ENCODE measurements at places on chromosomes 13 and 19.

DNA sequence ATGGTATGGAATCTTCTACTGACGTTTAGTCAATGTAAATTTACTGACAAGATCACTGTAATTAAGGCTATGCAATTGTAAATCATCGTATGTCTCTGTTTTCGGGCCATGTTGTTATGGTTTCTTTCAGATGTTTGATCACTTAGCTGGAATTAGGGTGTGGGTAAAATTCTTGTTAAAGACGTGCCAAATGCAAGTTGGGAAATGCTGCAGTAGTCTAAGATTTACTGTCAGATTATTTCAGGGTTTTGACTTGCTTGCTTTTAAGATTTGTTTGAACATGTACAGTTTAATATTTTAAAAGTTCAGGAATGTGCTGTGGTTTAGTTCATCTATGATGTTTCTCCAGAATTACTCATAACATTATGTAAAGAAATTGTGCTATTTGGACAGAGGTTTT, 10.8 kb downstream of the NDFIP2 start:
- DNase-seq, result no peak

DNA sequence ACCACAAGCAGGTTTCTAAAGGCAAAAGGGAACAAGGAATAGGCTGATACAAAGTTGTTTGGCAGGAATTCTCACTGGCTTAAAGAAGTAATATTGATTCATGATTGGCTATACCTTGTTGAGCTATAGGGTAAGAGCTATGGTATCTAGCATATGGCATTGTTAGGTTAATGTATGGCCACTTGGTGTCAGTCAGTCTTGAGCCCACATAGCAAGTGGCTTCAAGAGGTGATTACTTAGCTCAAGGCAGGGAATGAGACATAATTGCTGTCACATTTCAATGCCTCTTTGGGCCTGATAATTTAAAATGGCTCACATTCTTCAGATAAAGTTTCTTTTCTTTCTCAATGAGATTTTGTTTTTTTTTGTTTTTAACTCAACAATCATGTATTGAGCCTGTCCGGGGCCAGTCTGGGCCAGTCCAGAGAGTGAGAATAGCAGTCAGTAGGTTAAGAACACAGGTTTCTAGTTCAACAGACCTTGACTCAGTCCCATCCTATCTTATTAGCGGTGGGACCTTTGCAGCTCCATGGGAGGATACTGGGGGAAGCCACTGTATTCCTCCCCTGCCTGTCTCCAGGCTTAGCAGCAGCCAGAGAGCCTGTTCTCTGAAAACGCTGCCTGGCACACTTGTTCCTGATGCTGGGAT, 45.8 kb upstream of the RCBTB2 start:
- no peak for DNase-seq

- DNase-seq, result no peak
Observed at GRCh38 chr19:31351855-31352195, 2.6 kb upstream of the TSHZ3 start.

GRCh38 chr13:71312923-71313322, 554.1 kb downstream of the DACH1 start:
- DNase-seq, result no peak

DNA sequence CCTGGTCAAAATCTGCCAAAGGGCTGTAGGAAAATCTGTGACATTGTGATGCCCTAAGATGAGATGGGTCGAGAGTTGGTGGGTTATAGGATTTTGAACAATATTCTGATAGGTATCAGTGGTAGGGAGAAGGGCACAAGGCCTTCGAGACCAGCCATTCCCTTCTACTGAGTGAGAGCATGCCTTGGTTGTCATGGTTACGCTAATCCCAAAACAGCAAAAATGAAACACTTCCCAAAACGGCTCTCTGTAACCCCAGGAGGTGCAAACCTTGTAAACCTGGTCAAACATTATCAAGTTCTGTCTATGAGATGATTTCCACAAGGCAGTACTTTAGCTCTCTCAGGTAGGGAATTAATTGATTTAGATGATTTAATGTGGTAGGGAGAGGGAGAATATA, 158.7 kb upstream of the RNF113B start:
- DNase-seq, result no peak

GRCh38 chr13:77896977-77897376, 21.7 kb downstream of the EDNRB start:
- no peak for DNase-seq

- DNase-seq, result no peak
Observed at GRCh38 chr13:64127192-64127591, 2711.5 kb upstream of the PCDH20 start.

- DNase-seq, result no peak
Observed at GRCh38 chr13:74794147-74794546, 659.9 kb upstream of the KLF12 start.

DNA sequence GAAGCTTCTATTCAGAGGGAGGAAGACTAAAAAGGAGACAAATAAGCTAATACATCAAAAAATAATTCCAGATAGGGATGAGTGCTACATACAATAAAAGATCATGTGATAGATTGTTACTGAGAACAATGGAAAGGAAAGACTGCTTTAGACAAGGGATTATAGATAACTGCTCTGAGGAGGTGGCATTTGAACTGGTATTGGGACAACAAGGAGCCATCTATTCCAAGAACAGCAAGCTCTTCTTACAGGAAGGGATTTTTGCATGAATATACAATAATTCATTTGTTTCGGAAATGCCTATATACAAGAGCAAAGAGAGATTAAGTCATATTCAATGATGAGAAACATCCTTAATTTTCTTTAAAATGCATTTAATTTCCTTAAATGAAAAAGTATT, 540.5 kb upstream of the KLF12 start:
- DNase-seq, result no peak

DNA sequence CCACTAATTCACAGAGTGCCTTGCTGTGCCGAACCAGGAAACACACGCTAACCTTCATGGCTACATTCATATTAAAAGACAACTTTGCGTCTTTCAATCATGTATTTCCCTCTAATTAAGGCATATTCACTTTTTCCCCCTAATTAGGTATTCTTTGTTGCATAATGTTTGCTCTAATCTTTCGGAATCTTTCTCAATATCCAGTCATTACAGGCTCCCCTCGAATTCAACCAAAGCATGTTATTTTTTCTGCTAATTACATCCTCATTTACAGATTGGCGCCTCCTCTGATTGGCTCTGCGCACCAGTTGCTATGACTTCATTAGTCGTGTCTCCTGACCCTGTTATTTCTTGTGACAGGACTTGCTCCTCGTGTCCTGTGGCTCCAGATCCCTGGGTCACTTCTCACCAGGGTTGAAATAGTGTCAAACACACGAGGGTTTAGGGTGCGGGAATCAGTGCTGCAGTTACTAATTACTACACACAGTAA, 226.7 kb upstream of the TSHZ3 start:
- no peak for DNase-seq

DNA sequence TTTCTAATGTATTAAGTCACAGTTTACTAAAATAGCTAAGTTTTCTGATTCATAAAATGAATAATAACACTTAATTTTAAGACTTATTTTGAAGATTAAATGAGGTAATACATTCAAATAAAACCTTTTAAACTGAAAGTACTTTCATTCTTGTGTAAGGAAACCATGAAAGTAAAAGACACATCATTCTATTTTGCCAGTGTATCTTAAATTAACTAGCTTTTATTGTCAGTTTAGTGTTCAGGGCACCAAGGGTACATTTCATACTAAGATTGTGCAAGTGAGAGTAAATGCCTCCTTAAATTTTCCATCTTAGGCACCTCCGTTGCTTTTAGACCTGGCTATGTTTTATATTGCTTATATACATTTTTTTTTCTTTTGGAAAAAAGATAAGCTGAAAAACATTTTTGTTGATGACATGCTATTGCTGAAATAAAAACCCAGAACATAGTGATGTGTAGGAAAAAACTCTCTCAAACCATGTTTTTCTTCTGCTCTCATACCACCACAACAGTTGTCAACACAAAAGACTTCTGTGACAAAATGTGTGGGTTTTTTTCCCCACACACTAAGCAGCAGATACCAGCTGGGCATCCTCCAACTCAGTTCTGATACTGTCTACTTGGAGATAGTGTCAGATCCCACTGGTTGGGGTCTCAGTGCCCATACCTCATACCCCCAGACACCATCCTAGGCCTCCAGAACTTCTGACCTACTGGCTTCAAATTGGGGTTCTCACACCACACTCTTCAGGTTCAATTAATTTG, 30.7 kb upstream of the LPAR6 start:
- DNase-seq, result no peak

DNA sequence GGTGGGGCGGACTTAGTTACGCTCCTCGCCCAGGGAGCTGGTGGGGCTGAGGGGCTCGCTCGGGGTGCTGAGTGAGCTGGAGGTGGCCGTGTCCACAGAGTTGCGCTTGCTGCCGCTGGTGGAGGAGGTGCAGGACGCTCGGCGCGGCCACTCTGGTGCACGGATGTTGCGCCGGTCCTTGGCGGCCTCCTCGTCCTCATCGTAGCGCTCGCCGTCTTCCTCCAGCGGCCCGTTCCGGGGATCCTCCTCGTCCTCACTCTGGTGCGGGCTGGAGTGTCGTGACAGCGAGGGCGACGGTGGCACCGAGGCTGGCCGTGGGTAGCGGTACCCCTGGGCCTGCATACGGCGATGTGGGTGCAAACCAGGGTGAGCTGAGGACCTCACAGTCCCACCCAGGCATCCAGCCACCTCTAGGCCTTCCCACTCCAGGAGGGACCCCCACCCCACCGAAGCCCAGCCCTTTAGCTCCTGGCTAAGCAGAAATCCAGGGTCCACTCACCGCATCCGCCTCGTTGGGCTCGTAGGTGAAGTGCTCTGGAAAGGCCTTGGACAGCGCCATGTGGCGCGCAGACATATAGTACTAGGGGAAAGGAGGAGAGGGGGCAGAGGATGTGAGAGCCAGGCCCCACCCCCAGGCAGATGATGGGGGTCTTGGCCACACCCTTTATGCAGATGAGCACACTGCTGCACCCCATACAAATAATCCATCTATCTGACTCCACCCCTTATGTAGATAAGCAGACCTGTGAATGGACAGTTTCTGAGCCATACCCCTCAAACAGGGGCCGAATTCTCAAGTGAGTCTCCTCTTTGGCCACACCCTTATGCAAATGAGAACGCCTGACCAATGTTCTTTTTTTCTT, 4.4 kb downstream of the FTL start:
- no peak for DNase-seq

DNA sequence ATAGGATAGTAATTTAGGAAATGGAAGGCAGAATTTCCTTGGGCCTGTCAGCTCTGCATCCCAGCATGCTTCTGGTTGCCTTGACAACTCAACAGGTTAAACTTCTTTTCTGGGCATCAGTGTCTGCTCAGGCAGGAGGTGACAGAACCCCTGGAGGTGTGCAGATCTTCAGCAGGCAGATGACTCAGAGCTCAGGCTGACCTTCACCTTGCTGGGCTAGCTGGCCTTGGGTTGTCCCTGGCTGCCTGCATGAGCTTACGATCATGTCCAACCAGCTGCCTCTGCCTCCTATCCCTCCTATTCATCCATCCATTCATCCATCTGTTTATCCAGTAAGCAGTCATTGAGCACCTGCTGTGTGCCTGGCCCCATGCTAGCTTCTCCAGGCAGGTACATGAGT, 81.2 kb upstream of the KCTD15 start:
- no peak for DNase-seq

GRCh38 chr13:75946536-75947284, 310.6 kb downstream of the LMO7 start:
- DNase-seq, result no peak

- no peak for DNase-seq
Observed at GRCh38 chr13:48570216-48570828, 37.4 kb upstream of the RCBTB2 start.

DNA sequence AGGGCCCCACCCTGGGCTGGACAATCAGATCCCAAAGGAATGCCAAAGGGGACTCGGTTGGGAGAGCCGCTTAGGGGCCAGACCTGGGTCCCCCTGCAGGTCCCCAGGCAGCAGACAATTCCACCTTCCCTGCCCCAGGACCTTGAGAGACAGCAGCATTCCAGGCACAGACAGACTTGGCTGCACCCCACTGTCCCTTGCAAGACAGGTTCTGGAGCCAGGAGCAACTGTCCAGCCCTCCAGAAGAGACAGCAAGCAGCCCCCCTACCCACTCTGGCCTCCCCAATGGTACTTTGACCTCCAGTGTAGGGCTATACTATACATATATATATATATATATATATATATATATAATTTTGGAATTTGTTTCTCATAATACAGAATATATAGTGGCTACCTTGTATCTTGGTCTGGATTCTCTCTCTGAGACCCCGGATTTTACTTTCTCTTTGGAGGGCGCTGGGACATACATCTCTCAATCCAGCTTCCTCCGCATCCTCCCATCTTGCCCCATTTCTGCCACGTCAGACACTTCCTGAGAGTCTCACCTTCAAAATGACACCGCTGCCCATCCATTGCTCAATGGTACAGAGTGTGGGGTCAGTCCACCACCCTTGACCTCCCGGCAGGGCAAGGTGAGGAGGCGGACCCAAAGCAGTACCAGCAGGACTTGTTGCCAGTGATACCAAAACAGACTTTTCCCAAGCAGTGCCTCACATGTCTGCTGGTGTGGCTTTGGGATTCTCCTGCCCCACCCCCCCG, 12.7 kb downstream of the SMIM24 start:
- no peak for DNase-seq

- no peak for DNase-seq
Observed at GRCh38 chr13:32257649-32258048, 57.5 kb downstream of the ZAR1L start.

DNA sequence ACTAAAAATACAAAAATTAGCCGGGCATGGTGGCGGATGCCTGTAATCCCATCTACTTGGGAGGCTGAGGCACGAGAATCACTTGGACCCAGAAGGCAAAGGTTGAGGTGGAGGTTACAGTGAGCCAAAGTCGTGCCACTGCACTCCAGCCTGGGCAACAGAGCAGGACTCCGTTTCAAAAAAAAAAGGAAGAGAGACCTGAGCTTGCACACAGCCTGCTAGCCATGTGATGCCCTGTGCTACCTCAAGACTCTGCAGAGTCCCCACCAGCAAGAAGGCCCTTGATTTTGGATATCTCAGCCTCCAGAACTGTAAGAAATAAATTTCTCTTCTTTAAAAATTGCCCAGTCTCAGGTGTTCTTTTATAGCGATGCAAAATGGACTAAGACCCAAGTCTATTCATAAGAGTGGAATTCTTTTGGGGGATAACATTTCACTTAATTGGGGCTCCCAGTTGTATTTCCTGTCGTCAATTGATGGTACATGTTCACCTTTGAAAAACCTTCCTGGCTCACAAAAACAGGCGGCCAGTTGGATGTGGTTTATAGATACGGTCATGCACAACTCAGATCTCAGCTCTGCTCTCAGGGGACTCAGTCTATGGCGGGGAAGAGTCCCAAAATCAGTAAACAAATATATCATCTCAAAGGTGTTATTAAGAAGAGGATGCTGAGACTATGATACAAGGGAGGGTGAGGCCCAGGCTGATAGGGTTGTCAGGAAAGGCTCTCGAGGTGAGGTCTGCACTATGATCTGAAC, 2.4 kb upstream of the CHERP start:
- DNase-seq, result no peak

DNA sequence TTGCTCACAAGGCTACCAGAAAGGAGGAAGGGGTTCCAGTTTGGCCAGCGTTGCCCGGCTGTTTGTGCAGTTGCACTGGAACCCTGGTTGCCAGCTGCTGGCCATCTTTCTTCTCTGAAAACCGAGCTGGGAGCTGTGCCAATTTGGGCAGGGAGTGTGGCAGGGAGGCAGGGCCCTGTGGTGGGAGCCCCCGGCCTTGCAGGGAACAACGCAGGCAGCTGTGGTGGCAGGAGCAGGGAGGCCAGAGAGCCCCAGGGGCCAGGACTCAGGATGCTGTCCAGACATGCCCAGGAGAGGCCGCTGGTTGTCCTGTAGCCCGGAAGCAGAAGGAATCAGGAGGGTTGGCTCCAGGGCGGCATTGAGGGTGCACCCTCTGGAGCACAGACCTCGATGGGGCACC, 4.8 kb downstream of the KMT5C start:
- DNase-seq, result no peak

- no peak for DNase-seq
Observed at GRCh38 chr13:93244918-93245280, 18.3 kb downstream of the GPC6 start.

- DNase-seq, result no peak
Observed at GRCh38 chr13:37106642-37107041, 1.2 kb upstream of the CSNK1A1L start.

Measured in NCI-H187 treated with DMSO at 0.1 percent for 48 hours (cell line).